Pancreas (tissue), 10 donors: ENCODE measurements at places on chromosomes 5 and 9. TPM values are rescaled to one million over a fixed set of nuclear protein-coding genes. Genes with fewer than 3 reads are reported as not detected.

Gene UGT3A2
- total RNA-seq, result not detected

Gene PCDHB4
- 3.3 TPM for total RNA-seq

DNA sequence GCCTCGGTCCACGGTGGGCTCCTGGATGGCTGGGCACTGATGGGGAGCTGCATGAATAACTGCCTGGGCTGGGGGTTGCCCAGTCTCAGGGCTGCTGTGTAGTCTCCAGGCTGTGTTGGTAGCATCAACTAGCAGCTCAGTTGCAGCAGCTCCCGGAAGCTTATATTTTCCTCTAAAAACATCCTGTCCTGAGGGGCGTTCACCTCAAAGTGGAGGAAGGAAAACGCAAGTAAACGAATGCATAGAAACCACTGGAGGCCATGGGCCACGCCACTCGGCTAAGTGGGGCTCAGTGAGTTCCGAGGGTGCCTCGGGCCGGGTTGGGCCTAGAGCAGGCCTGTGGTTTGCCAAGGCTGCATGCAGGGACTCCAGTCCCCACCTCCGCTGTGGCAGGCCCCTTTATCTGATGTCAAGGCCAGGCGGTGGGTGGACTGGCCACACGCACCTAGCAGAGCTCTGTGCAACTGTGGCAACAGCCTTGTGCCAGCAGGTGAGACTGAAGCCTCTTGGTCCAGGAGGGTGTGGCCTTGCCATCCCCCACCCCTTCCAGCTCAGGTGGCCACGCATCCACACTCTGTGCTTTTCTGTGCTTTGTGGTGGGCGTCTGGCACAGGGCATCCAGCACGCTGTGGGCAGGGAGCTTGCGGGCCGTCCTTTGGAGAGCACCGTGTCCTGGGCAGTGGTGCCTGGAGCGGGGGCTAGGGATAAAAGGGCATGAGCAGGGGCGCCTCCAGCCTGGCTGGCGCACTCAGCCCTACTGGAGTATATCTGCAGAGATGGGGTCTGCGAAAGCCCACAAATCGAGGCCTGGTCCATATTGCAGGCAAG is 15.1 kb downstream of the TCF7 start:
- H3K36me3 ChIP-seq, result no peaks in the 10 kb centered on the region
- H3K27me3 ChIP-seq, result no peaks in the 10 kb centered on the region
- H3K4me1 ChIP-seq, result peaks cover 16% of the 10 kb centered on the region

GRCh38 chr5:74935752-74936091 is 69.5 kb upstream of the FAM169A start:
- DNase-seq, result no peak
- H3K4me3 ChIP-seq, result no peak overlapping the region
- H3K27me3 ChIP-seq, result no peaks in the 10 kb centered on the region
- peak overlapping the region; percentile 69 for H3K27ac ChIP-seq
- no peaks in the 10 kb centered on the region for H3K36me3 ChIP-seq
- peaks cover 8% of the 10 kb centered on the region for H3K4me1 ChIP-seq

DNA sequence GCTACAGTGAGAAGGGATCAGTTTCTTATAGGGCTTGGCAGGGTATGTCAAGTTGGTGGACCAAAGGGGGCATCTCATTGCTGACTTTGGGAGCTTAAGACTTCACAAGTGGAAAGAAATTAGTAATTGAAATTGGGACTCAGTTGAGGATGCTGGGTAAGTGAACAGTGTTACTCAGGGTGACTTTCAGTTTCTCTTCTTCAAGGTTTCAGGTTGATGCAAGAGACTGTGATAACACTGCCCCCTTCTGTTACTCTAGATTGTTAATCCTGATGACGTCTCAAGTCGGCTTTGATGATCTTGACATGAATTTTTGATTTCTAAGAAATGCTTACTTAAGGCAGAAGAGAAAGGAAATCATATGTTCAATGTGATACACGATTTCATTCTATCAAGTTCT is 21.3 kb downstream of the KCTD16 start:
- H3K27ac ChIP-seq, result no peak overlapping the region
- no peak overlapping the region for H3K4me3 ChIP-seq
- H3K4me1 ChIP-seq, result peaks cover 9% of the 10 kb centered on the region
- H3K27me3 ChIP-seq, result no peaks in the 10 kb centered on the region
- DNase-seq, result no peak

GRCh38 chr9:131739133-131739958 is 530 bp downstream of the RAPGEF1 start:
- no peaks in the 10 kb centered on the region for H3K27me3 ChIP-seq
- H3K36me3 ChIP-seq, result no peaks in the 10 kb centered on the region
- H3K27ac ChIP-seq, result peak overlapping the region; percentile 59
- peaks cover 55% of the 10 kb centered on the region for H3K4me1 ChIP-seq
- peak overlapping the region; percentile 50 for H3K4me3 ChIP-seq
- DNase-seq, result peak; percentile 65

- H3K4me3 ChIP-seq, result no peak overlapping the region
- no peak overlapping the region for H3K27ac ChIP-seq
- no peaks in the 10 kb centered on the region for H3K36me3 ChIP-seq
Measured at GRCh38 chr5:169223595-169223953, 77.4 kb downstream of the SLIT3 start.

- no peak overlapping the region for H3K27ac ChIP-seq
- H3K27me3 ChIP-seq, result no peaks in the 10 kb centered on the region
- no peak for DNase-seq
Measured at GRCh38 chr9:89659473-89659872, 54.7 kb downstream of the GADD45G start.

DNA sequence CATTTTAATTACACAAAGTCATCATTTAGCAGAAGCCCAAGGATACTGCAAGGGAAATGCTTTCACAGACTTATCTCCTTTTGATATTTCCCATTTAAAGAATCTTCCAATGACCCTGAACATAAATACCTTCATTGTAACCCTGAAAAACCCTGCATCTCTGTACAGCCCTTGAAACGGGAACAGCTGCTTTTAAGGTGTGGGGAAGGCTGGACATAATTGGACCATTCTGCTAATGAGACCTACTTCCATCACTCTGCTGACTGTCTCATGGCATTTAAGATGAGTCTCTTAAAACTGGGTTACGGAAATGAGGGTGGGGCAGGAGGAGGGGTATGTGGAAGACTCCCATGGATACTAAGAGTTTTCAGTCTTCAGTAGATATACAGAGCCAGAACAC is 485.8 kb downstream of the BRINP1 start:
- DNase-seq, result no peak
- no peaks in the 10 kb centered on the region for H3K27me3 ChIP-seq
- H3K4me3 ChIP-seq, result no peak overlapping the region

DNA sequence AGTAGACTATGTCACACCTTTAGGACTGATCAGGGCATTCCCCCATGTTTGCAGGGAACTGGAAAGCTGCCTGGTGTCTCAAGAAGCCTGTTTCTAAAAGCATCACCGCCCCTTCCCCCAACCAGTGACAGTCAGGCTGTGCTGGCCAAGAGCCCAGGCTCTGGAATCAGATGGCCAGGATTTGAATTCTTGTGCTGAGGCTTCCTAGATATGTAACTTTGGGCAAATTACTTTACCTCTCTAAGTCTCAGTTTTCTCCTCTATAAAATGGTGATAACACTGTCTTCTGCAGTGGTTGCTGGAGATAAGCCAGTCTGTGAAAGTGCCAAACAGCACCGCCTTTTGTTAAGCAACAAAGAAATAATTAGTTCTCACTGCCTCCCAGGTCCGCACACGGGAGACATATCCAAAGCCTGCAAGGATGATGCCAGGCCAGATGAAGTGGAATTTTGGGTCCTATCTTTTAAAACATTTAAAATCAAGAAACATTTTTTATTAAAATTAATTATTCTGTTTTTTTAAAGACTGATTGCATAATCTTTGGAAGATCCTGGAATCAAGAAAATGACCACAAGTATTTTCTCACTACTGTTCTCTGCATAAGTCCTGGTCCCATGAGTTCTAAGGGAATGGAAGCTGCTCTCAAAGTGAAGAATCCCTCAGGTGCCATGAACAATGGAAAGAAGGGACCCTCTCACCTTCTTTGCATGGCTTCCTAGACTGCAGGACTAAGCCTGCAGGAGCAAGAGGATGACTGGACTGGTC is 13.9 kb downstream of the SLC31A2 start:
- no peak overlapping the region for H3K4me3 ChIP-seq
- no peaks in the 10 kb centered on the region for H3K4me1 ChIP-seq
- no peak for DNase-seq
- H3K27me3 ChIP-seq, result no peaks in the 10 kb centered on the region
- no peak overlapping the region for H3K27ac ChIP-seq

DNA sequence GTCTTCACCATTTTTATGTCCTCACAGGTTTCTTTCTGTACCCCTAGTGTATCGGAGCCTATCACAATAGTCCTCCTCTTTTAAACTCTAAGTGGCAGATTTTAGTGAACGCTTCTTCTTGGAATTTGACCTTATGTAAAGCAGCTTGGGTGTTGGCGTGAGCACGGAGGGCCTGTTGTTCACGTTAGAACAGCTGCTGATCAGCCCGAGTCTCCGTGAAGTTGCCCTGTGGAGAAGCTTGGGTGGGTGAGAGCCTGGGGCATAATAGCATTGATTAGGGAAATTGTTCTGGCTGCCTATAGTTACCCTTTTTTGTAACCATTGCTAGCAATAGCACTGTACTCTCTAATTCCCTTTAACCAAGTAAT is 167.0 kb upstream of the OTULINL start:
- DNase-seq, result no peak
- no peak overlapping the region for H3K4me3 ChIP-seq
- no peak overlapping the region for H3K27ac ChIP-seq
- H3K36me3 ChIP-seq, result no peaks in the 10 kb centered on the region
- no peaks in the 10 kb centered on the region for H3K27me3 ChIP-seq
- H3K4me1 ChIP-seq, result no peaks in the 10 kb centered on the region

DNA sequence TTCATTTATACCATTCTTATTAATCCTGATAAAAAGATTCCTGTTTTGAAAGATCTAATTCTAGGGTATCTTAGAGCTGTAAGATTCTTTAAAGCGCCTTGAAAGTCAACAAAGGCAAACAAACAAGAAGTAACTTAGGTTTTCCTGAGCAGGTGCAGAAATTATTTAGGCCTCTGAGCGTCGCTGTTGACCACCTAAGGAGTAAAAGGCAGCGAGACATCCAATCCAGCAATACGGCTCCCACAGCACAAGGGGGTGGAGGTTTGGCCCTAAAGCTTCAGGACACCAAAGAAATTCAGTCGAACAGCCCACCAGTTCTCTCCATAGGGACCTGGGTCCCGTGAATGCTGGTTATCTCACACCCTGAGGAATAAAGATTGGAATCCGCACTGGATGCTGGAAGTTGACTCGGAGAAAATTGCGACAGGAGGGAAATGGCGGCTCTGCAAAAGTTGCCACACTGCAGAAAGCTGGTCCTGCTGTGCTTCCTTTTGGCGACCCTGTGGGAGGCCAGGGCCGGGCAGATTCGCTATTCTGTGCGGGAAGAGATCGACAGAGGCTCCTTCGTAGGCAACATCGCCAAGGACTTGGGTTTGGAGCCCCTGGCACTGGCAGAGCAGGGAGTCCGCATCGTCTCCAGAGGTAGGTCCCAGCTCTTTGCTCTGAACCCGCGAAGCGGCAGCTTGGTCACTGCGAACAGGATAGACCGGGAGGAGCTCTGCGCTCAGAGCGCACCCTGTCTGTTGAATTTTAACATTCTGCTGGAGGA is at the start of gene PCDHGA2:
TSS of gene PCDHGA2 (plus strand) at position 223 of the 769 bp plus-strand sequence.
- peak within 1 kb of the TSS; percentile 7 for H3K4me3 ChIP-seq
- H3K36me3 ChIP-seq, result no peaks in the 10 kb centered on the region
- peak; percentile 42 for DNase-seq
- H3K27ac ChIP-seq, result no peak within 1 kb of the TSS
- H3K27me3 ChIP-seq, result no peaks in the 10 kb centered on the region

DNA sequence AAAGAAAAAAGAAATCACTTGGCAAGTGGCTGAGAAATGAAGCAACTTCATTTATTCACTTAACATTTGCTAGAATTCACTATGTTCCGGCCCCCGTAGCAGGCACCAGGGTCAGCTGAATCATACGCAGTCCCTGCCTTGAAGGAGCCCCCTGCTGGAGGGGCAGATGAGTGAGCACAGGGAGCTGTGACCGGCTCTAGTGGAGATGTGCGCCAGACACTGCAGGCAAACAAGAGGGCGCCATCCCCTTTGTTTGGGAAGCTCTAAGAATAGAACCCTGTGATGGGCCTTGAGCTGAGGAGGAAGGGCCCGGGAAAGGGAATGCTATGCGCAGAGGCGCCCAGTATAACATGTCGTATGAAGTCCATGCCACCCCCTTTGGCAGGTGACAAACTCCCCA is 20.2 kb upstream of the RPL26L1 start:
- H3K27me3 ChIP-seq, result no peaks in the 10 kb centered on the region
- DNase-seq, result peak; percentile 29
- no peaks in the 10 kb centered on the region for H3K4me1 ChIP-seq
- no peak overlapping the region for H3K4me3 ChIP-seq
- no peaks in the 10 kb centered on the region for H3K36me3 ChIP-seq

DNA sequence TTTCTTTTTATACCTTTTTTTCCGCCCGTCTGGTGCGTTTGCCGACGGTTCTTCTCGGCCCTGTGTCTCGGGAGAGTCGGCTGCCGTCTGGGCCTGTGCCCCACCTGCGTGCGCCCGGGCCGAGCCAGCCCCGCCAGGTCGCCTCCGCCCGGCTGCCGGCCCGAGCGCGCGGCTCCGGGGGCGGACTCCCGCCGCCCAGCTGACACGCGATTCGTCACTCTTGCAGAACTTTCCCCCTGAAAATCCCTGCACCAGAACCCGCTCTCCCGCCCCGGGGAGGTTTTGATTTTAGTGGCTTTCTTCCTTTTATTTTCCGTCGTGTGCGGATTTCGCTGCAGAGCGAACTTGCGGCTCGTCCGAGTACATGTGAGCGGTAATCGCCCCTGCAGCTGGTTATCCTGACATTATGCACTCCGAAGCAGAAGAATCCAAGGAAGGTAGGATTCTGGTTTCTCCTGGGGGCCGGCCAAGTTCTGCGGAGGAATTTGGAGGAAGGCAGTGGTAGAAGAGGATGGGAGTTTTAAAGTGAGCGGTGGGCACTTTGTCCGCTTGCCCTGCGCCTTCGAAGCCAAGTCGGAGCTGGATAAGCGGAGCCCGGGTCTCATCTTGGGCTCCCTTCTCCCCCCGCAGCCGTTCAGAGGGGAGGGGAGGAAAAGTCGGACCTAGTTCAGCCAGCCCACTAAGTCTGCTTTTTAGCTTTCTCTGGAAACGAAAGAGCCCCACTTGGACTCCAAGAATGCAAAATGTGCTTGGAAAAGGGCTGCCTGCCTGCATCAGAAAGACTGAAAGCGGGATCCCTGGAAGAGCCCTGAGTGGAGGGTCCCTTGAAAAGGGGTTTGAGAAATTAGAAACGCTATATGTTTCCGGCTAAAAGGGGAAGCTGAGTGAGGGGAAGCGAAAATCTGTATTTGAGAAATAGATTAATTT is at the start of gene TNFAIP8:
TSS of gene TNFAIP8 (plus strand) at position 335 of the 927 bp plus-strand sequence. CDS start at position 407, 72 bp downstream.
- peak within 1 kb of the TSS; percentile 49 for H3K4me3 ChIP-seq
- H3K36me3 ChIP-seq, result no peaks in the 10 kb centered on the region
- H3K4me1 ChIP-seq, result no peaks in the 10 kb centered on the region
- no peaks in the 10 kb centered on the region for H3K27me3 ChIP-seq
- peak within 1 kb of the TSS; percentile 10 for H3K27ac ChIP-seq
- DNase-seq, result peak; percentile 48
